CD8-positive, alpha-beta memory T cell (primary cell): ENCODE measurements at places on chromosomes 16 and 17.

- DNase-seq: no peak
Measured at GRCh38 chr17:28675980-28676379, 14.0 kb downstream of the SUPT6H start.

DNA sequence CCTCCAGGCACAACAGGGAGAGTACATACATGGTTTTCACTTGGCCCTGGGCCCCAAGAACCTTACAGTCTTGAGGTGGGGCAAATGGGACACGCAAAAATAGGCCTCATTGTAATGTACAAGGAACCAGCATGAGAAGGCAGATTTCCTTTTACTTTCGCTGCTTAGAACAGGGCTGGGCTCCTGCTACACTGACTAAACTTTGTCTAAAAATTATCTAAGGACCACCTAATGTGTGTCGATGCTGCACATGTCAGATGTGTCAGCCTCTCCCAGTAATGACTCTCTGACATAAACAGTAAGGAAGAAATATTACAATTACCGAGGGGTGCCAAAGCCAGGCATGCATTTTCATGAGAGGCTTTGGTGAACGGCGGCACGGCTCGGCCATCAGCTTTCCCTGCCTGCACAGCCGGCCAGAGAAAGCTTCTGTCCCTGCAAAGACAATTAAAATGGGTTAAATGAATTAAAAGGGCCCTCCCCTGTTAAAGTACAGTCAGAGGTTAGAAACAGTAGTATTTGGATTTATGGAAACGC lies 224.2 kb upstream of the IRX3 start:
- no peak for DNase-seq

DNA sequence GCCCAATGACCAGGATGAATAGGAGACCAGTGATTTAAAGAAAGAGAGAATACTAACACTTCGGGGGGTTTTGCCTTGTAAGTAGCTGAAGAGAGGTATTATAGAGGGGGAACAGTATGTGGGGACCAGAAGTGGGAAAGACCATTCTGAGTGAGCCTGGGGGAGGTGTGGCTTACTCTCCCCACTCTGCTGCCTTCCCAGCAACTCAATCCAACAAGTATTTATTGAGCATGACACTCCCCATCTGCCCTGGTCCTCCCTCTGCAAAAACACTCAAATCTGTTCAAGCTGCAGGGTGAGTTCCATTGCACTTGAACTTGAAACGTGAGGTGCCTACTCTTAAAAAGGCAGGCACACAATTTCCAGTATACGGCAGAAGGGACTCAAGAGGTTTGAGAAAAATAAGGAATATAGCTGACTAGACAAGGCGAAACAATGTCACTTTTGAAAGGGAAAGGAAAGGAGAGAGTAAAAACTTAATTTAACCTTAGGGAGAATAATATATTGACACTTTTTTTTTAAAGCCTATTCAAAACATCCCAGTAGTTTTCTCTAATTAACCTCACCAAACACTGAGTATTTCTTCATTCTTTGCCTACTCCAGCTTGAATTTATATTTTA lies 8.2 kb downstream of the FAM117A start:
- no peak for DNase-seq

DNA sequence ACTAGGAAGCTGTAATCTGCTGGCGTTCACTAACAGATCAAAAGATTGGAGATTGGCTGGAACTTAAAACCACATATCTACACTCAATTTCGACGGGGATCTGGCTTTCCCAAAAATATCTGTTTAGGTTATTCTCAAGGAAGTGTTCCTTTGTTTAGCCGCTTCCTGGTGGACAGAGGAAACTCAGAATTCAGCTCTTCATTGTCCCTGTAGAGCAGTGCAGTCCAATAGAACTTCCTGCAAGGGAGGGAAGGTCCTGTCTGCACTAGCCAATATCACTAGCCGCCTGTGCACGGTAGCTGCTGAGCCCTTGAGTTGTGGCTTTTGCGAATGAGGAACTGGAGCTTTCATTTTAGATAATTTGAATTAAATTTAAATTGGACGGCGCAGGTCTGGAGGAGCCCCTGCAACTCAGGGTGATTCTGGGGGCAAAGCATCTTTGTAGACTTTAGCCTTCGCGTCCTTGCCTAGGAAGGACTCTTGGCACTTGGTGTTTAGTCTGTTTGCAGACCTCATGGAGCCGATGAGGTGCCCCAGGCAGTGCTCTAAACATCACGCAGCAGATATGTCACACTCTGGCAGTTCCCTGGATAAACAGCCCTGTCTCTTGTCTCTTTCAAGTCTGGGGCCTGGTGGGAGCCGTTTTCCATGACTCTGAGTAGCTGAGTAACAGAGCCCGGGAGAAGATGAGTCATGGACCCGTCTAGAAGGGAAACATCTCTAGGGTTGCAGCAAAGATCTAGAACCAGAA lies 122.2 kb downstream of the CCDC182 start:
- DNase-seq: no peak

GRCh38 chr17:82640036-82640435 lies 8.2 kb downstream of the WDR45B start:
- no peak for DNase-seq

- DNase-seq: no peak
Measured at GRCh38 chr17:39667262-39667944, 850 bp upstream of the PNMT start.

- no peak for DNase-seq
Measured at GRCh38 chr17:81167638-81168037, 1.6 kb upstream of the AATK start.

- no peak for DNase-seq
Measured at GRCh38 chr16:5216441-5217080, 119.0 kb upstream of the EEF2KMT start.

DNA sequence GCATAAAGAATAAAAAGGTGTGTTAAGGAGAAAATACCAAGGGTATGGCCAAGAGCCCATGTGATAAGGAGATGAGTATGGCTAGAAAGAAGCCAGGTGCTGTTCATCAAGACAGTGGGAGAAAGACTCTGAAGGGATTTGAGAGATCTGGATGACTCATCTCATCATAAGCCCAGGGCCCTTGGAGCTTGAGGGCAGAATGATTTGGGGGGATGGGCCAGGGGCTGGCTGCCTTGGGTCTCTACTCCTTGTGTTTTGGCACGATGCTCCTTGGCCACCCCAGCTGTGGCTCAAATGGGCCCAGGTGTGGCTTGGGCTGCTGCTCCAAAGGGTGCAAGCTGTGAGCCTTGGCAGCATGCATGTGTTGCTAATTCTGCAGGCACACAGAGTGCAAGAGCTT lies 14.5 kb upstream of the TNFRSF13B start:
- DNase-seq: no peak

- no peak for DNase-seq
Measured at GRCh38 chr16:1366712-1367299, 15.1 kb downstream of the GNPTG start.

GRCh38 chr16:28001642-28002041 lies 61.9 kb downstream of the GSG1L start:
- no peak for DNase-seq

DNA sequence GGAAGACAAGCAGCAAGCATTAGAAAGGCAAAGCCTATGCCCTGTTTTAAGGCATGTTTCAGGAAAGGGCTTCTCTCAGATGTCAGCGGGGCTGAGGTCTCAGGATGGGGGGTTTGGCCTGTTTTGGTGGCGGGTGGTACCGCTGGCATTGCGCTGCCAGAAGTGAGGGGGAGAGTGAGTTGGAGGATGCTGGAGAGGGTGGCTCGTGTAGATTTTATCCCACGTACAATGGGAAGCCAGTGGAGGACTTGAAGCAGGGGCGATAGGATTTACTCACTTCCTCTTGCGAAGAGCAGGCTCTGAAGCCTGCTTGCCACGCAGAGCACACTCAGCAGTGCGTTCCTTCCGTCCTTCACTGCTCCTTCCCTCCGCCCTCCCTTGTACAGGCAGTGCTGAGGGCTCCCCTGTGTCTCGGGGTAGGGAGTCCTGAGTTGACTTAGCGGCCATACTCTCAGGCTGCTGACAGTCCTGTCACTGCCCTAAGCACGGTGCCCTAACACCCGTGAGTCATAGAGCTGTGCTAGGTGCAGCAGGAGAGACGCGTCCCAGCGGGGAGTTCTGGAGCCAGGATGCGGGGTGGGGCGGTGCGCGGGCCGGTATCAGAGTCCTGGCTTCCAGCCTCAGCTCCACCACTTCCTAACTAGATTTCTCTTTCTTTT lies 113.1 kb downstream of the SNX29 start:
- DNase-seq: no peak

- no peak for DNase-seq
Measured at GRCh38 chr16:69934044-69934443, 17.1 kb upstream of the CLEC18A start.

DNA sequence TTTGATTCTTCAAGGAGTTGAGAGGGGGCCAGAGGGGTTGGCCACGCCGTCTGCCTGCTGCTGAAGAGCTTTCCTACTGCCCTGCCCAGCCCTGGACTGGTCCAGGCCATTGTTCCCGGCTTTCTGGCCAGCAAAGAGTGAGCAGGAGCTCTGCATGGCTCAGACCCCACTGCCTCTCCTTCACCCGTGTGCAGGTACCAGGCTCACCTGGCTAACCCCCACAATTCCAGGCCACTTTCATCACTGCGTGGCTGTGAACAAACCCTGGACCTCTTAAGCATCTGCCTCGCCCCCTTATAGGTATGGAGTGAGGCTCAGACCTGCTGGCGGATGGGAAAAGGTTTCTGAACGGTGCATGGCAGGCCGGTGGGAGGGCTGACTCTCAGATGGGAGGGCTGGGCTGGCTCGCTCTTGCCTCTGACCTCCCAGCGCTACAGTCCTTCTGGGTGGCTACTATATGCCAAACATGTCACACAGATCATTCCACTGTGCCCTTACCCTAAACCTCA lies 8.9 kb downstream of the ZNF319 start:
- DNase-seq: no peak

DNA sequence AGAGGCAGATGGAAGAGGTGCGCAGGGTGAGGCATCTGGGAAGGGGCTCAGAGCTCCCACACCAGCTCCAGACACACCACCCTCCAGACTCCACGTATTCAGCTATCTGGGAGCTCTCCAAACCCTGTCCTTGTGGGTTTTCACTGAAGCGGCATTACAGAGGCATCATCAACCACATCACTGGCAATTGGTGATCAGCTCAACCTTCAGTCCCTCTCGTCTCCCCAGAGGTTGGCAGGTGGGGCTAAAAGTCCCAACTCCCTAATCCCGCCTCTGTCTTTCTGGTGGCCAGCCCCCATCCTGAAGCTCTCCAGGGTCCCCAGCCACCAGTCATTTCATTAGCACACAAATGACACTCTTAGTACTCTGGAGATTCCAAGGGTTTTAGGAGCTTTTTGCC lies 123.9 kb downstream of the KCNJ12 start:
- no peak for DNase-seq
